ENCODE measurements at places on chromosomes 7 and 10.

GRCh38 chr7:52616552-52616951 lies 418.9 kb upstream of the POM121L12 start:
- DNase-seq = no peak

DNA sequence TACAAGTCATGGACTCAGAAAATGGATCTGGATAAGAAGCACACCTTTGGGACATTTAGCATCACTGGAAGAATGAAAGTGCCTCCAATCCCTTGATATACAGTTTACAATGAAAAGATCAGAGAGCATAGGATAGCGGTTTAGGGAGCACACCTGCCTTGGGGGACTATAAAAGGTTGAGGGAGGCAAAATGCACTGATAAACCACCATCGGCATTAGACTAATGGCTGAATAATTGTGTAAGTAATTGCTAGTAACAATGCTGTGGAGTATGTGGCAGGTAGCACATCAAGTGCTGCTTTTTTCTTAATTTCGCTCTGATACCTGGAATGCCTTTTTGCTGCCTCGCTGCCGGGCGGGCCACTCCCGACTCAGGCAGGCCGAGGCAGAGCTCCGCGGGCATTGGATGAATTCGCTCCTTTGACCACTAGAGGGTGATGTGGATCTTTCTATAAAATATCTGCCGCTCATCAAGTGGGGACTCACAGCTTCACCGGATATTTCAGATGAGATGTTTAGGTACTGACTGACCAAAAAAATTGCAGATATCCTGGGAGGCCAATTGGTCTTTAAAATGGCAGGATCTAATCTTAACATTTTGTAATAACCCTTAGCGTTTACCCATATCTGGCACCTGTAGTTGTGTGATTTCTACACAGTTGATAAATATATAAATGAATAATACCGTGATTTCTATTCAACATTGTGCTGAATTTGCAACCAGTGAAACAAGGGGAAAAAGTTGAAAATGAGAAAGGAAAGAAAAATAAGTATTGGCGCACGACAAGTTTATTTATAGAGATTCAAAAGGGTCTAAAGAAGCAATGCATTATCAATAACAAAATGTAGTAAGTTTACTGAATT lies 116.8 kb upstream of the PRSS1 start:
- DNase-seq = peak; percentile 82

- no peak for DNase-seq
Measured at GRCh38 chr10:63481815-63482421, 16.1 kb upstream of the JMJD1C start.

- no peak for DNase-seq
Measured at GRCh38 chr7:143257501-143257900, 5.7 kb upstream of the GSTK1 start.

DNA sequence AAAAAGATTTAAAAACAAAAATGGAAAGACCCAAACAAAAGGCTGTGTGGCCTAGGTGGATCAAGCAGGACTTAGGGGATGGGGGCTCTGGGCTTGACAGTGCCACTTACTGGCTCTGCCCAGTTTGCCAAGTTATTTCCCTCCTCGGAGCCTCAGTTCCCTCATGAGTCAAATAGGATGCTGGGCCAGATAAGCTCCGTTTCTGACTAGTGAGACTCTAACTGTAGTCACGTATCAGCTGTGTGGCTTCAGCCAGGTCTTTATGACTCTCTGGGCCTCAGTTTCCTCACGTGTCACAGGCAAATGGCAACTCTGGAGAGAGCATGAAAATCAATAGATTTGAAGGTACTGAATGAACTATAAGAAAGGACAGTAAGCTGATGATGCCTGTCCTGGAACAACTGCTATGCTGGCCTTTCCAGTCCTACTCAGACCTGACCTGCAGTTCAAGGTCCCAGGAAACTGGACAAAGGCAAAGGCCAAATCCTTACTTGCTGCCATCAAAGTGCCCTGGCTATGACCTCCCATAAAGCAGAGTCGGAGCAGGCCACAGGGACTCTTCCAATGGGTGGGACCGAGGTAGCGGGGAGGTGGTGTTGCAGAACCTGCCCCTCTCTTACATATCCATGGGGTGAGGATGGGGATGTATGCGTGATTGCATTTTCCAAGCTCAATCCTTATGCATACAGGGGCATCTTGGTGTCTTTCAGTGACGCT lies 27.0 kb downstream of the FAM53B start:
- no peak for DNase-seq

DNA sequence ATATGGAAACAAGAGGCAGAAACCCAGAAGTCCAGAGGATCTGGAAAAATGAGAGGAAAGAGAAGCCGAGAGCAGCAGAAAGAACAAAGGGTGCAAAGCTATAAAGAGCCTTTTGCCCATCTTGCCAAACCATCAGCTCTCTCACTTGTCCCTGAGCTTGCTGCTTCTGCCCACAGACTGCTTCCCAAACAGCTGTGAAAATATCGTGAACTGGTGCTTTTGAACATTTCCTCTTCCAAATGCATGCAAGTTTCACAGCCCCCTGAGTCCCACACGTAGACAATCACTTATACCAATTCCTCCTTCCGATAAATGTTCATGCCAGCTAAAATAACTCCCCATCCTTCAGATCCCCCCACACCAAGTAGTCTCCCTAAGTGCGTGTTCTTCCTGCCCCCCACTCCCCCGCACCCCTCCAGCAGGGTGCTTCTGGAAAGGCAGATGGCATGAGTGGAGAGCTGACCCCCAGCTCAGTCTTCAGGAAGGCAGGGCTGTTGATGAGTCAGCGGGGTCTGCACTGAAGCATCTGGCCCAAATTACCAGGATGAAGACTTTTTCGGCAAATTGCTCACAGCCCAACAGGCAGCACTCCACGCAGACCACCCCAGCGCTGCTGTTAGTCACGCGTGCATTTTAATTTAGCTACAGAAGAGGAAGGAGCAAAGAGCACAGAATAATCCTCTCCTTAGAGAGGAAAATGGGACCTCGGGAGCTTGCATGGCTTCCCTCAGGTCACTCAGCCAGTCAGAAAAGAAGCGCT lies 76.1 kb upstream of the KCNMA1 start:
- DNase-seq = no peak

GRCh38 chr10:53223851-53224250 lies 451.3 kb upstream of the MBL2 start:
- peak; percentile 54 for DNase-seq

DNA sequence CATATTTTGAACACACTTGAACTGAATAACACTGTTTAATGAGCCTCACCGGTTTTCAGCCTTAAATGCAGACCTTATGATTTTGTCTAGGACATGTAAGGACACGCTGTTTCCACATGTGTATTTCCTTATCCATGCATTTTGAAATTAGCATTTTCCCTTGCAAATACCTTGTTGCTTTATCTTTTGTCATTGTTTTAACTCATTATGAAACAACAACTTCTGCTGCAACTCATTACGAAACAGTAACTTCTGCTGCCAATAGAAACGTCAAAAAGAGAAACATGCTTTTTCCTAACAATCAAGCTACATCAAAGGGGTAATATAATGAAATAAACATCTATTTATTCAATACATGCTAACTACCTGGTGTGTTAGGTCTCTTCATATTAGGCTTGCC lies 322.0 kb downstream of the AGMO start:
- no peak for DNase-seq

GRCh38 chr7:94510582-94511496 lies 1.2 kb downstream of the CASD1 start:
- DNase-seq = no peak

Data from H7 (cell line).